ENCODE measurements at places on chromosomes 4 and X. TPM values are rescaled to one million over a fixed set of nuclear protein-coding genes. Genes with fewer than 3 reads are reported as not detected.

The HTN1 gene
- total RNA-seq = not detected

The CENPVL1 gene
- total RNA-seq = not detected

DNA sequence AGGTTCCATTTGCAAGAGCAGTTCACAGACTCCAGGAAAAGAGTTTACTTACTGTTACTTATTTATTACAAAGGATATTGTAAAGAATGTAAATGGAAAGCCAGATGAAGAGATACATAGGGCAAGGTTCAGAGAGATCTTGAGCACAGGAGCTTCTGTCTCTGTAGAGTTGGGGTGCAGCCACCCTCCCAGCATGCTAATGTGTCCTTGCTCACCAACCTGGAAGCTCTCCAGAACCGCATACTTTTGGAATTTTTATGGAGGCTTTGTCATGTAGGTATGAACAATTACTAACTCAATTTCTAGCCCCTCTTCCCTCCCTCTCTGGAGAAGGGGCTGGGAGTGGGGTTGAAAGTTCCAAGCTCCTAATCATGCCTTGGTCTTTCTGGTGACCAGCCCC, 857.2 kb downstream of the RPA4 start:
- no peaks in the 10 kb centered on the region for H3K27me3 ChIP-seq
- H3K4me1 ChIP-seq = no peaks in the 10 kb centered on the region
- no peak overlapping the region for H3K27ac ChIP-seq
- DNase-seq = no peak
- no peak overlapping the region for H3K4me3 ChIP-seq

The GUCY1A1 gene
- total RNA-seq = 4.6 TPM

DNA sequence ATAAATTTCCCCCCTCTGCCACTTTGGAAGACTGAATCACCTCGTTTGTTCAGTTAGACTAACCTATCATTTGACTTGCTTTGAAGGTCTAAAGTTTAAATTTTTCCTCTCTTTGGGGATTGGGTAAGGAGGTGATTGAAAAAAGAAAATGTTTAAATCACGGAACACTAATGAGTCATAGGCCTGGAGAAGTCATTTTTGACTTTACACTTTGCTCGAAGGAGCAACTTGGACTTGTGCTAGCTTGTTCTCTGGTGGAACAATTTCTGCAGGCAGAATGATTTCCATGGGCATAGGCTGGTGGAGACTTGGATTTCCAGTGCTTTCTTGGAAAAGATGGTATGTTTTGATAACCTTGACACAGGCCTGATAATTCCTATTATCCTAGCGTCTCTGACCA, 10.5 kb upstream of the GLUD2 start:
- H3K27ac ChIP-seq = no peak overlapping the region
- no peak overlapping the region for H3K4me3 ChIP-seq
- H3K27me3 ChIP-seq = no peaks in the 10 kb centered on the region
- H3K4me1 ChIP-seq = no peaks in the 10 kb centered on the region

The ASB5 gene
- total RNA-seq = 5.4 TPM

- peak; percentile 68 for DNase-seq
- no peak overlapping the region for H3K4me3 ChIP-seq
- H3K36me3 ChIP-seq = no peaks in the 10 kb centered on the region
- H3K27me3 ChIP-seq = no peaks in the 10 kb centered on the region
Measured at GRCh38 chr4:7691982-7692381, 247.7 kb downstream of the AFAP1 start.

The PDE5A gene
- 21.4 TPM for total RNA-seq

The NXF2B gene
- total RNA-seq = 4.1 TPM

The MAGEA9B gene
- 18.6 TPM for total RNA-seq

GRCh38 chr4:38453253-38453881, 210.6 kb upstream of the KLF3 start:
- DNase-seq = no peak
- no peak overlapping the region for H3K4me3 ChIP-seq
- H3K4me1 ChIP-seq = no peaks in the 10 kb centered on the region
- no peaks in the 10 kb centered on the region for H3K36me3 ChIP-seq

The FGB gene
- total RNA-seq = 0.93 TPM

The GABRG1 gene
- 0.24 TPM for total RNA-seq

GRCh38 chr4:27018076-27018475, 157.4 kb downstream of the STIM2 start:
- H3K4me3 ChIP-seq = no peak overlapping the region
- no peaks in the 10 kb centered on the region for H3K4me1 ChIP-seq
- H3K27me3 ChIP-seq = no peaks in the 10 kb centered on the region
- H3K27ac ChIP-seq = no peak overlapping the region

GRCh38 chr4:87500092-87500462, 29.1 kb downstream of the SPARCL1 start:
- DNase-seq = no peak
- H3K4me1 ChIP-seq = no peaks in the 10 kb centered on the region
- no peaks in the 10 kb centered on the region for H3K27me3 ChIP-seq
- no peak overlapping the region for H3K4me3 ChIP-seq

The MED12 gene
- 110 TPM for total RNA-seq

DNA sequence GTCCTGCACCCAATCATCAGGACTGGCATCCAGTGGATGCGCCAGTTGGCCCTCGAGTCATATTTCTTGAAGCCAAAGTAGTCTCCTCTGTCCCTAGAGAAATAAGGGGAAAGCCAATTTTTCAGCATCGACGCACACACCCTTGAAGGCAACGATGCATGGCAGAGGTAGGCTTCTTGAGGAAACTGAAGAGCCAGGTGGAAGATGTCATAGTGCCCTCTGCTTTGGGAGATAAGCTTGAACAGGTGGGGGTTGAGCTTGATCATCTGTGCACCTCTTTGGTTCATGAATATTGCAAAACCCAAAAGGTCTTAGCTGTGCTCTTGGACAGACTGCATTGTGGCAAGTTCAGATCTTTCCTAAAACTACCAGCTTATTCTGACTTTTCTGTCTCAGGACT, 34.6 kb upstream of the WDR1 start:
- no peak for DNase-seq
- H3K4me3 ChIP-seq = no peak overlapping the region
- H3K27me3 ChIP-seq = no peaks in the 10 kb centered on the region

- DNase-seq = no peak
- no peaks in the 10 kb centered on the region for H3K36me3 ChIP-seq
- no peaks in the 10 kb centered on the region for H3K27me3 ChIP-seq
- H3K27ac ChIP-seq = no peak overlapping the region
Measured at GRCh38 chr4:75034523-75034922, 101.6 kb downstream of the PARM1 start.

GRCh38 chr4:127304356-127304755, 328.4 kb upstream of the INTU start:
- DNase-seq = no peak
- no peaks in the 10 kb centered on the region for H3K4me1 ChIP-seq
- no peaks in the 10 kb centered on the region for H3K36me3 ChIP-seq
- no peak overlapping the region for H3K27ac ChIP-seq
- no peak overlapping the region for H3K4me3 ChIP-seq
- no peaks in the 10 kb centered on the region for H3K27me3 ChIP-seq

GRCh38 chr4:185550933-185551332, 15.6 kb upstream of the PDLIM3 start:
- no peaks in the 10 kb centered on the region for H3K27me3 ChIP-seq
- no peaks in the 10 kb centered on the region for H3K36me3 ChIP-seq
- DNase-seq = no peak
- H3K27ac ChIP-seq = no peak overlapping the region
- H3K4me1 ChIP-seq = peaks cover 5% of the 10 kb centered on the region

The RBMX2 gene
- total RNA-seq = 14.1 TPM

The DMRTC1 gene
- total RNA-seq = 1.9 TPM

DNA sequence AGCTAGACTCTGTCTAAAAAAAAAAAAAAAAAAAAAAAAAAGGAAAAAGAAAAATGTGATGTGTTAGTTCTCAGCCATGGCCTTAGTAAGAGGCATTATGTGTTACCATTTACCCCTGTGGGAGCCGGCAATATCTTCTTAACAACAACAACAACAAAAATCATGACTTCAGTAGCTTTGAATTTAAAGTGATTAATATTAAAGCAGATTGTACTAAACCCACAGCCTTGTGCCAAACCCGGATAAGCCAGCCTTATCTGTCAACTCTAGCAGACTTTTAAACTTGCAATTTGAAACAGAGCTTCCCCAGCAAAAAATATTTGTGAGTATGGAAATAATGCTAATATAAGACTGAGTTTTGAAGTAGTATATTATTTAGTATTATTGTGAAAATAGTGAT, 462.1 kb upstream of the GNPDA2 start:
- no peaks in the 10 kb centered on the region for H3K27me3 ChIP-seq
- no peak overlapping the region for H3K27ac ChIP-seq
- DNase-seq = no peak
- H3K4me1 ChIP-seq = no peaks in the 10 kb centered on the region
- H3K4me3 ChIP-seq = no peak overlapping the region

DNA sequence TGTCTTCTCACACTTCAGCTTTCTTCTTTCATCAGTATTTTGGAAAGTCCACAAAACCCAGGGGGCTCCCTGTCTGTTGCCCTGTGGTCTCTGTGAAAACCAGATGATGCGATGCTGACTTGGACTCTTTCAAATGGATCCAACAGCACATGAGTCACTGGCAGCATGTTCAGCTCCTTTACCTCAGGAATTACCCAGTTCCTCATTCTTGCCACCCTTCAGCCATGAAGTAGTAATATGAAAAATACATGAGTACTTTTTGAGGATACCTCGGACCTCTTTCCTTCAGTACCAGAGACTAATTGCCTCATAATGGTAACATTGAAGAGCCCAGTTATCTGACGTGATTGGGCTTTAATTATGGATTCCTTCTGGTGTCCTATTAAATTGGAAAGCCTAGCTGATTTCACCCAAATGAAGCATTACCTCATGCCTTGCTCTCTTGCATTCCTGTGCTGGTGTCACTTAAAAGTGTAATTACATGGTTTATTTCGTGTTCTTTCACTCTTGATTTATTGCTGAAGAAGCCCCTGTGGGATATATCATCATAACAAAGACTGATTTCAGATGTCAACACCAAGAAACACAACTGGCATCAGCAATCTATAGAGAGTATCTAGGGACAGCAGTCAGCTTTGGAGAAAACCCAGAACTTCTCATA, 63.4 kb downstream of the NFKB1 start:
- H3K4me3 ChIP-seq = no peak overlapping the region
- peaks cover 5% of the 10 kb centered on the region for H3K4me1 ChIP-seq
- DNase-seq = no peak

DNA sequence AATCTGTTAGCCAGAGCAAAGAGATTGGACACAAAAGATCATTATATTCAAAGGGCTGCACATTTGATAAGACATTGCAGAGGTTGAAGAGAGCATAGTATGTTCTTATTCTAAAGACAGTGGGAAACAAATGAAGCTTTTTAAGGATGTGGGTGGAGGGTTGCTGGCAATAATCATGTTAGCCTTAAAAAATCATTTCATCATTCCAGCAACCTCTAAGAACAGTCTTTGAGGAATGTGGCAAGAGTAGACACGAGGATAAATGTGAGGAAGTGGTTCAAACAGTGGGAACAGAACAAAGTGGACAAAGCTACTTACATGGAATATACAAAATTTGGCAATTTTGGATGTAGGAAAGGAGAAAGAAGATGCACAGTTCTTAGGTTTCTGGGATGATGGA, 167.3 kb upstream of the SPRY1 start:
- no peaks in the 10 kb centered on the region for H3K36me3 ChIP-seq
- H3K27me3 ChIP-seq = no peaks in the 10 kb centered on the region
- no peaks in the 10 kb centered on the region for H3K4me1 ChIP-seq

DNA sequence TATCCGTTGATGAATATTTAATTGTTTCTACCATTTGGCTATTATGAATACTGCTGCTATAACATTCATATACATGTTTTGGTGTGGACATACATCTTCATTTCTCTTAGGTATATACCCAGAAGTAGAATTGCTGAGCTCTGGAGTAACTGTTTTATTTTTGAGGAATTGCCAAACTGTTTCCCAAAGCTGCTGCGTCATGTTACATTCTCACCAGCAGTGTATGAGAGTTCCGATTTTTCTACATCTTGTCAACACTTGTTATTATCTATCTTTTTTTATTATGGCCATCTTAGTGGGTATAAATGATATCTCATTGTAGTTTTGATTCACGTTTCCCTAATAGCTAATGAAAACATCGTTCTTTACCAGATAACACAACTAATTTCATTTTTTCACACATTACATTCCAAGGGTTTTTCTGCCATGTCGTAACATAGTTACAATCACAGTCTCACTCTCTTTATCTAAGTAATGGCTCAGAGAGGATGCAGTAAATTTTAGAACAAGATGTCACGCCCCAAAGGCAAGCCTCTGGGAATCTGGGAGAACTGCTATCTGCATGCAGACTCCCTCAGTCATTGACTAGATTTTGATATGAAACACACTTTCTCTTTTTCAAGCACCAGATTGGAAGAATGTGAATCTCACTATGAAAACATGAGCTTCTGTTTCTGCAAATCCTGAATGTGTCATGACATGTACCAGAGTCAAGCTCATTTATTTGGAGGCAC, 10.3 kb downstream of the ARHGAP6 start:
- no peaks in the 10 kb centered on the region for H3K4me1 ChIP-seq
- no peak overlapping the region for H3K27ac ChIP-seq
- no peak overlapping the region for H3K4me3 ChIP-seq
- no peak for DNase-seq
- no peaks in the 10 kb centered on the region for H3K27me3 ChIP-seq

The GK2 gene
- 43.7 TPM for total RNA-seq

GRCh38 chr4:146146918-146147317, 28.6 kb upstream of the LSM6 start:
- H3K27me3 ChIP-seq = no peaks in the 10 kb centered on the region
- H3K27ac ChIP-seq = no peak overlapping the region
- H3K36me3 ChIP-seq = no peaks in the 10 kb centered on the region

DNA sequence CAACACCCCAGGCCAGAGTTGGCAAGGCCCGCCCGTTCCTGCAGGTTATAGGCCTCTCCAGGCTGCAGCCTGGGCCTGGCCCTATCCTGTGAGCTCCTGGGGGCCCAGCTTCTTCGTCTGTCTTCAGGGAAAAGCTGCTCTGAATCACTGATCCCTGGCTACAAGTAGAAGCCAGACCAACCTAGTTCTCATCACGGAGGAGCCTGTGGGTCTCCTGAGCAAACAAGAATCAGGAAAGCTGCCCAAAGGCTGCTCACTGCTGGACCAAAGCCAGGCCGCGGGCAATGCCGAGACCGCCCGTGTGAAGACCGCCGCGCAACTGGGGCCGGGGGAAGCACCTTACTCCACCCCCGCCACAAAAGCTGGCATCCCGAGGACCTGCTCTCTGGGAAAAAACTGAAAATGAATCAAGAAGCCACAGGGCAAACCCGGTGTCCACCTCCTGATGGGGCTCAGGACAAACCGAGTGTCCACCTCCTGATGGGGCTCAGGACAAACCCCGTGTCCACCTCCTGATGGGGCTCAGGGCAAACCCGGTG, 12.8 kb downstream of the CTBP1 start:
- H3K27ac ChIP-seq = no peak overlapping the region
- no peak for DNase-seq

The IL1RAPL1 gene
- 0.94 TPM for total RNA-seq

DNA sequence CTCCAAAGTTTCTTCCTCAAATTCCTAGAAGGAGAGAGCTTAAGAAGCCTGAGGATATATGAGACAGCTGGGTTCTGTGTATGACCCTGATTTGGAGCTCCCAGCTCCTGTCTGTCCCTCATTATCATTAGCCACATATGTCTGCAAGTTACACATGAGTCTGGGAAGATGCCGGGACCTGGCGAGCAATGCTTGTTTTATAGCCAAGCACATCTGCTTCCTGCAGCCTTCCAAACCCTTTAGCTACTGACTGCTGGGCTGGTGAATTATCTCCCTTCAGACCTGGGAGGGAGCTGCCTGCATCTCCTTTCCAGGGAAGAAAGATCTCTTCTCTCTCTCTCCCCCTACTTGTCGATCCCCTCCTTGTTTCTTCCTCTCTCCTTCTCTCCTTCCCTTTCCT, 556.7 kb upstream of the BOD1L1 start:
- no peaks in the 10 kb centered on the region for H3K4me1 ChIP-seq
- no peak overlapping the region for H3K4me3 ChIP-seq
- H3K27ac ChIP-seq = no peak overlapping the region
- H3K36me3 ChIP-seq = no peaks in the 10 kb centered on the region
- peak; percentile 38 for DNase-seq

Data from testis (tissue), 5 donors.